ENCODE measurements at places on chromosomes 6 and 20.
A peak's percentile ranks its signal among the peaks of the same experiment; 100 is the strongest.

DNA sequence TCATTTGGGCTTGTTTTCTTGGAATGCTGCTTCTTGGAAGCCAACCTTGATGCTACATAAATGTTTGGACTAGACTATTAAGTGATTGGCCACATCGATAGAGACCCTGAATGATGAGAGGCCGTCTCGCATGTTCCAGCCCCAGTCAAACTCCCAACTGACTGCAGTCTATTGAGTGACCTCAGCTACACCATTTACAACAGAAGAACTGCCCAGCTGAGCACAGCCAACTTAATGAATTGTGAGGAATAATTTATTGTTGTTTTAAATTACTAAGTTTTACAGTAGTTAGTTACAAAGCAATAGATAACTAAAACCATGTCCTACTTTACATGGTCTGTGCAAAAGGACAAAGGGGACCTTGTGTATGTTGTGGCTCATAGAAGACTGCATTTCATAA lies 63.0 kb downstream of the PLCB4 start:
- no peak for DNase-seq
- H3K36me3 ChIP-seq, result no peaks in the 10 kb centered on the region
- H3K27ac ChIP-seq, result no peak overlapping the region
- H3K4me1 ChIP-seq, result peaks cover 4% of the 10 kb centered on the region
- no peak overlapping the region for H3K4me3 ChIP-seq

DNA sequence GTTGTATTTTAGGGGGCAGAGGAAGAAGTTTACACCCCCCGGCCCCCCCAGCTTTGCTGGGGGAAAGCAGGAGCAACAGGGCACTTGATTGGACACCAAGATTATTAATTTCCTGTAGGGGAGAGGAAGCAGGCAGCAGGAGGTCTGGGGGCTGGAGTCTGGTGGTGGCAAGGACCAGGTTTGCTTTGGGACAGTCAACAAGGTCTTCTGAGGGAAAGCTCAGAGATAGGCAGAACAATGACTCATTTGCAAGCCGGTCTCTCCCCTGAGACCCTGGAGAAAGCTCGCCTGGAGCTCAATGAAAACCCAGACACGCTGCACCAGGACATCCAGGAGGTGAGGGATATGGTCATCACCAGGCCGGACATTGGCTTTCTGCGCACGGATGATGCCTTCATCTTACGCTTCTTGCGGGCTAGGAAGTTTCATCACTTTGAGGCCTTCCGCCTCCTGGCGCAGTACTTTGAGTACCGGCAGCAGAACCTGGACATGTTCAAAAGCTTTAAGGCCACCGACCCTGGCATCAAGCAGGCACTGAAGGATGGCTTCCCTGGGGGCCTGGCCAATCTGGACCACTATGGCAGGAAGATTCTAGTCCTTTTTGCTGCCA lies 1.6 kb downstream of the CLVS2 start:
- peaks cover 9% of the 10 kb centered on the region for H3K4me1 ChIP-seq
- DNase-seq, result no peak
- no peak overlapping the region for H3K27ac ChIP-seq
- peak overlapping the region; percentile 59 for H3K4me3 ChIP-seq

GRCh38 chr6:109872968-109873545 lies 105.1 kb upstream of the GPR6 start:
- no peak overlapping the region for H3K27ac ChIP-seq
- H3K4me3 ChIP-seq, result no peak overlapping the region
- no peaks in the 10 kb centered on the region for H3K4me1 ChIP-seq
- H3K27me3 ChIP-seq, result no peaks in the 10 kb centered on the region

DNA sequence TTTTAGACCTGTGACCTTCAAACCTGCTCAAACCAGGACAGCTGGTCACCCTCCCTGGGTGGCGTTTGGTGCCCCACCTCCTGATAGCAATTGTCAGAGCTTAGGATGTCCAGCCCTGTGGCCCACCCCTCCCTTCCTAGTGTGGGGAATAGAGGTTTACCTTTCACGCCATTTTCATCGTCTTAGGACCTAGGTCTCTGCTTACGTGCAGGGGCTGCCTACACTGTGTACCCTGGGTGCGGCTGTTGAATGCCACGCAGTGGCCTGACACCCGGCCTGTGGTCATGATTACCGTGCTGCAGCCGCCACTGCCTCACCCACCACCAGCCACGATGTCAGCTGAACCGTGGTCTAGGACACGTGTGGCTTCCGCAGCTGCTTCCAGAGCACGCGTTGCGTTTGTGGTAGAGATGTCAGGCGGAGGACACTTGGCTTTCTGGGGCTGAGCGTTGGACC lies 157.3 kb downstream of the DTNBP1 start:
- H3K27ac ChIP-seq, result peak overlapping the region; percentile 86
- peak overlapping the region; percentile 46 for H3K4me3 ChIP-seq
- H3K4me1 ChIP-seq, result peaks cover 52% of the 10 kb centered on the region
- H3K27me3 ChIP-seq, result no peaks in the 10 kb centered on the region
- no peaks in the 10 kb centered on the region for H3K36me3 ChIP-seq
- peak; percentile 44 for DNase-seq

DNA sequence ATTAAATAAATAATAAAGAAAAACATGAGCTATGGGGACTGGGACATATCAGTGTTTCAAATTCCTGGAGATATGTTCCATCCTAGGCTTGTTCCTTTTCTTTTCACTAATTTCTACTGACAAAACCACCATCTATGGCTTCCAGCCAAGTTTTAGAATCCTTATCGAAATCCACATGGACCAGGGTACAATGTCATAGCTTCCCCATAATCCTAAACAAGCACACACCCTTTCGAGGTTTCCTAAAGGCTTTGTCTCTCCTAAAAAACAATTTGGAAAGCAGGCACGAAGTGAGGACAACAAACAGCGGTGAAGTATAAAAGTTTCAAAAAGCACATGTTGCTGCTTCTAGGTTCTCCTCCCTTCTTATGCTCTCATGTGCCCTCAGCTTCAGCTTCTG lies 13.3 kb upstream of the DST start:
- H3K27ac ChIP-seq, result peak overlapping the region; percentile 5
- H3K4me3 ChIP-seq, result no peak overlapping the region
- H3K4me1 ChIP-seq, result peaks cover 22% of the 10 kb centered on the region
- no peak for DNase-seq
- no peaks in the 10 kb centered on the region for H3K27me3 ChIP-seq
- H3K36me3 ChIP-seq, result no peaks in the 10 kb centered on the region

- no peaks in the 10 kb centered on the region for H3K27me3 ChIP-seq
- H3K4me1 ChIP-seq, result no peaks in the 10 kb centered on the region
- no peak overlapping the region for H3K4me3 ChIP-seq
- DNase-seq, result no peak
- H3K36me3 ChIP-seq, result no peaks in the 10 kb centered on the region
These were observed 118.2 kb downstream of the ADAT2 start for GRCh38 chr6:143332153-143332845.

GRCh38 chr6:19712012-19712688 lies 125.0 kb upstream of the ID4 start:
- H3K36me3 ChIP-seq, result no peaks in the 10 kb centered on the region
- no peaks in the 10 kb centered on the region for H3K4me1 ChIP-seq
- no peak overlapping the region for H3K27ac ChIP-seq
- no peak overlapping the region for H3K4me3 ChIP-seq
- DNase-seq, result no peak

GRCh38 chr20:21102603-21103311 lies 3.4 kb downstream of the LINC00237 start:
- peak overlapping the region; percentile 43 for H3K4me3 ChIP-seq
- H3K27me3 ChIP-seq, result peaks cover 100% of the 10 kb centered on the region
- H3K4me1 ChIP-seq, result peaks cover 16% of the 10 kb centered on the region
- no peak for DNase-seq

DNA sequence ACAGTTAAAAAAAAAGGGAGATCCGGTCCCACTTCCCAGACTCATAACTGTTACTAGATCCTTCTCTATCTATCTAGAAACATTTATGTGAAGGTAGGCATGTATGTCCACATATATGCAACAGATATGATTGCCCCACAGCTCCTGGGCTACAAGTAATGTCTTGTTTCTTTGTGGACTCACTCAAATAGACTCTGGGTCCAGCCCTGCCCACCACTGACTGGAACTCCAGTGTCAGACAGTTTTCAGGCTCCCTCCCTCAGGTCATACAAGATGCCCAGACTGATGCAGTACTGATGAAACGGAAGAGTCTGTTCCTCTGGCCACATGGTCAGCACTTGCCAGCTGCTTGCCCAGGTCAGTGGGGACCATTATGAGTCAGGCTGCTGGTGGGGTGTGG lies 30.8 kb upstream of the IER3 start:
- H3K36me3 ChIP-seq, result no peaks in the 10 kb centered on the region
- H3K27me3 ChIP-seq, result no peaks in the 10 kb centered on the region
- no peak overlapping the region for H3K4me3 ChIP-seq

DNA sequence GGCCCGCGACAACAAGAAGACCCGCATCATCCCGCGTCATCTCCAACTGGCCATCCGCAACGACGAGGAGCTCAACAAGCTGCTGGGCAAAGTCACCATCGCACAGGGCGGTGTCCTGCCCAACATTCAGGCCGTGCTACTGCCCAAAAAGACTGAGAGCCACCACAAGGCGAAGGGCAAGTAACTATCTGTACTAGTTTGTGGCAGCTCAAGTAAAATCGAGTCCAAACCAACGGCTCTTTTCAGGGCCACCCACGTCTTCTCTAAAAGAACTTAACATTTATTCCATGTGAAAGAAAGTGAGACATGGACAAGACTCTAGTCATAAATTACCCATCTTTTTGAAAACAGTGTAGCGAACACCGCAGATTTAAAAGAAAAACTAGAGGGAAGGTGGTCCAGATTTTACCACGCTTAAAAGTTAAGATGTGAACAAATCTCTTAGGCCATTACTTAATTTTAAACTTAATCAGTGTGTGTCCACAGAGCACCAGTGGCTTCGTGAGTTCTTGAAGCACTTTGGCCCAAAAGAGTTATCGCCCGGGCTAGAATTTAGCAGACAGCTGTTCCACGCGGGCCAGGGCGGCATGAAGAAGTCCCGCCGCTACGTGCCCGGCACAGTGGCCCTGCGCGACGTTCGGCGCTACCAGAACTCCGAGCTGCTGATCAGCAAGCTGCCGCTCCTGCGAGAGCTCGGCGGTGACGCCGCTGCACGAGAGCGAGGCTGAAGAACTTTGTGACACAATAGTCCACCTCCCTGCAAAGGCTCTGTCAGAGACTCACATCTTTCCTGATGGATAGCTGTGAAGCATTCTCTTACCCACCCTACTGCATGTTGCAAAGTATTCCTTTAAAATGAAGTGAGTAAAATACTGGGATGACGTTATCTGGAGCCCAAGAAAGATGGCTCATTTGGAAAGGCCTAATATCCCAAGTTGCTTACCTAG lies 113.9 kb upstream of the PRSS16 start:
- peak overlapping the region; percentile 82 for H3K27ac ChIP-seq
- H3K27me3 ChIP-seq, result no peaks in the 10 kb centered on the region
- DNase-seq, result peak; percentile 29
- no peaks in the 10 kb centered on the region for H3K4me1 ChIP-seq
- H3K4me3 ChIP-seq, result peak overlapping the region; percentile 61

DNA sequence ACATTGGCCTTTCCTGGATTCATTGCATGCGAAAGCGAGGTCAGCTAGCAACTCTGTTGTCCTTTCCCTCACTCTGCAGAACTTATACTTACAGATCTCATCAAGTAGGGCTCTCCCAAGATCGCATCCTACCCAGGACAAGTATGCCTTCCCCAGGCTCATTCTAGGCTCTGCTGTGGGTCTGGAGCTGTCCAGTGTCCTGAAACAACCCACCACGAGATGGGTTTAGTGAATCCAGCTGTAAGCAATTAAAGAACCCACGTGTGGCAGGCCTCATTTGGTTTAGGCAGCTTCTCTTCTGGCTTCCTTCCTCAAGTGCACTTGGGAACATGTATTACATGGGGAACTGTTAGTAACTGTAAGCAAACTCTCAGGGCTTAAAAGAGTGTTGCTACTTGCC lies 406.5 kb upstream of the CHD6 start:
- H3K27me3 ChIP-seq, result no peaks in the 10 kb centered on the region
- no peaks in the 10 kb centered on the region for H3K4me1 ChIP-seq
- no peak for DNase-seq
- no peaks in the 10 kb centered on the region for H3K36me3 ChIP-seq
- no peak overlapping the region for H3K4me3 ChIP-seq

DNA sequence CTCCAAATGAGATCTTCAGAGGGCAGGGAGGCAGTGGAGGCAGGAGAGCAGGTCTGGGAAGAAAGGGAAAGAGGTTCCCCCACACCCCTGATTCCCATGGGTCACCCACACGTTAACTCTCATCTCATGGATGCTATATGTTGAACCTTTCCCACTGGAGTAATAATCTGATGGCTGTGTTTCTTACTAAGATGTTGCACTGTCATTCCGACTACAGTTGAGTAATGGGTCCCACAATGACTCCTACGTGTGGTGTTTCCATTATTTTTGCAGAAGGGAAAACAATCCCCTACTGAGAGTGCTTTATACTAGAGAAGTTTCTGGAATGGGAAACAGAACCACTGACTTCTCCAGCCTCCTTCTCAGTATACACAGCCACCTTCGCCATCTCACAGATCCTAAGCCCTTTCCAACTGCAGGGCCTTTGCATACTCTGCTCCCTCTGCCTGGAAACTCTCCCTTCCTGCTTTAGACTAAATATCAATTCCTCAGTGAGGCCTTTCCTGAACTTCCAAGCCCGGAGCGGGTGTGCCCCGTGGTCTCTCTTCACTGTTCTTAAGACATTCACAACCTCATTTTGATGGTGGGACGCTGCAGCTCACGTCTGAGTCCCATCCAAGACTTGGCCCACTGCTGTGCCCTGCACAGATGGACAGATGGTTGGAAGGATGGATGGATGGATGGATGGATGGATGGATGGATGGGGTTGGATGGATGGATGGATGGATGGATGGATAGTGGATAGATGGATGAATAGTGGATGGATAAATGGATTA lies 238.6 kb upstream of the PMEPA1 start:
- no peaks in the 10 kb centered on the region for H3K27me3 ChIP-seq
- no peaks in the 10 kb centered on the region for H3K36me3 ChIP-seq
- no peak overlapping the region for H3K27ac ChIP-seq
- no peak overlapping the region for H3K4me3 ChIP-seq
- no peaks in the 10 kb centered on the region for H3K4me1 ChIP-seq
- no peak for DNase-seq

DNA sequence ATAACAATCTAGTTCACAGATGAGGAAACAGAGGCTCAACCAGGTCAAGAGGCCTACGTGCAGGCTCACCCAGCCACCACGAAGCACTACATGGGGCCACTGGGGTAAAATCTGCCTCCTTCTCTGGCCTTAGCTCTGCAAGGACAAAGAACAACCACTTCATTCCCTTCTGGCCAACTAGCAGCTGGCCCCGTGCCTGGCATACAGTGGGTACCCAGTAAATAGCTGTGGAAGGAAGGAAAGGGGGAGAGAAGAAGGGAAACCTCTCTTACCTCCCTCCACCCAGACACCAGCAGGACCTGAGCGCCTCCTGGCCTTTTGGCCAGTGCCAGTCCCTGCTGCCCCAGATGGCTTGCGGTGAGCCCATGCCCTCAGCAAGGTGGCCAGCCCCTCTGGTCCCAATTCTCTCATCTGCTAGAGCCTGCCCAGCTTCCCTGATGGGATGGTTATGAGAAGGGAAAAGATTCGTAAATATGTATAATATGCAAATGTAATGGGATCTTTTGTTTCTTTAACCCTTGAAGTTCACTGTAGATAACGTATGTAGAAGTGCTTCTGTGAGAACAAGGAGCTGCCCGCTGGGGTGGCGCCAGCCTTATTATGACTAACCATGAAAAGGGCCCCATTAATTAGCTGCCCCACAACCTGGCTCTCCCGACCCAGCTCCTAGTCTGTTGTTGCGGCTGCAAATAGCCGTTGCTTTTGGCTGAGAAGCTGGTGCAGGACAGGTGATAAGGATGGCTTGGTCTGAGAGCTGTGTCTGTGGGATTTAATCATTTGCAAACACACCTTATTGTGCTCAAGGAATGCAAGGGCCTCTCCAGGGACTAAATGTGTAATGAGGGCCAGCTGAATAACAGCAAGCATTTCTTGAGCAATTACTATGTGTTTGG lies 62.0 kb downstream of the DLGAP4 start:
- DNase-seq, result no peak
- no peaks in the 10 kb centered on the region for H3K36me3 ChIP-seq
- no peaks in the 10 kb centered on the region for H3K4me1 ChIP-seq
- no peaks in the 10 kb centered on the region for H3K27me3 ChIP-seq
- no peak overlapping the region for H3K4me3 ChIP-seq

Measured in gastrocnemius medialis (tissue), 4 donors.